ENCODE measurements at places on chromosomes 11 and 22. TPM values are rescaled to one million over a fixed set of nuclear protein-coding genes. Genes with fewer than 3 reads are reported as not detected.

The TRPM5 gene
- total RNA-seq = not detected

The FAR1 gene
- total RNA-seq = 62.8 TPM

The KCNJ11 gene
- total RNA-seq = not detected

The UBQLN3 gene
- 0.10 TPM for total RNA-seq

The SLC37A2 gene
- 1.7 TPM for total RNA-seq

The MAP4K2 gene
- 13.9 TPM for total RNA-seq

The DNAJB7 gene
- total RNA-seq = not detected

The MRGPRX4 gene
- total RNA-seq = not detected

The MUC6 gene
- not detected for total RNA-seq

The MRPL11 gene
- 22.5 TPM for total RNA-seq

The MFNG gene
- 0.30 TPM for total RNA-seq

The SOX6 gene
- total RNA-seq = 2.5 TPM

The MUC2 gene
- not detected for total RNA-seq

The TCN2 gene
- total RNA-seq = 7.4 TPM

The NXPE1 gene
- total RNA-seq = not detected

The RCOR2 gene
- 5.8 TPM for total RNA-seq

The CD248 gene
- total RNA-seq = 51.9 TPM

The APOBEC3F gene
- 7.6 TPM for total RNA-seq

The KRTAP5-10 gene
- total RNA-seq = not detected

The RFPL1 gene
- not detected for total RNA-seq

The TBX10 gene
- total RNA-seq = not detected

The OR6A2 gene
- total RNA-seq = 0.26 TPM

The XKR3 gene
- not detected for total RNA-seq

The SAAL1 gene
- total RNA-seq = 7.1 TPM

The MARK2 gene
- total RNA-seq = 10.3 TPM

The DEUP1 gene
- not detected for total RNA-seq

The HPX gene
- total RNA-seq = 0.78 TPM

The C11orf21 gene
- 0.07 TPM for total RNA-seq

The MN1 gene
- 12.8 TPM for total RNA-seq

The WEE1 gene
- total RNA-seq = 28.5 TPM

The KREMEN1 gene
- 6.5 TPM for total RNA-seq

The FIBIN gene
- 28.8 TPM for total RNA-seq

The ADM2 gene
- total RNA-seq = 3.5 TPM

The GGT1 gene
- total RNA-seq = 0.83 TPM

The C11orf42 gene
- not detected for total RNA-seq

The SPDYC gene
- not detected for total RNA-seq

The CRYAB gene
- total RNA-seq = 34.2 TPM

The OR4S1 gene
- not detected for total RNA-seq
